HFF-Myc (cell line): ENCODE measurements at places on chromosomes 6 and 20.
A peak's percentile ranks its signal among the peaks of the same experiment; 100 is the strongest.

DNA sequence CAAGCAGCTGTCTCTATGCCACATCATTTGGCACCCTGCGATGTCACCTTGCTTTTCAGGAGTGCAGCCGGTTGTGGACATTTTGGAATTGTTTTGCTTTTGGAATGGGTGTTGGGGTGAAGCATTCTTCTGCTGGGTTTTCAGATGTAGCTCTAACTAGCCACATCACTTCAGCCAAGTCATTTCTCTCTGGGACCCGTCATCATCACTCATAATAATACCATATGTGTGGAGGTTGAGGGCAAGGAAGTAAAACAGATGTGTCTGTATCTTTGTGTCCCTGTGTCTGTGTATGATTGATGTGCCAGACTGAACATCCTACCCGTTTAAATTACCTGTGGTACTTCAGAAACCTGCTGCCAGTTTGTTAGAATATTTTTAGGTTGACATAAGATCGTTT lies 49.5 kb upstream of the TULP4 start:
- no peak for DNase-seq

DNA sequence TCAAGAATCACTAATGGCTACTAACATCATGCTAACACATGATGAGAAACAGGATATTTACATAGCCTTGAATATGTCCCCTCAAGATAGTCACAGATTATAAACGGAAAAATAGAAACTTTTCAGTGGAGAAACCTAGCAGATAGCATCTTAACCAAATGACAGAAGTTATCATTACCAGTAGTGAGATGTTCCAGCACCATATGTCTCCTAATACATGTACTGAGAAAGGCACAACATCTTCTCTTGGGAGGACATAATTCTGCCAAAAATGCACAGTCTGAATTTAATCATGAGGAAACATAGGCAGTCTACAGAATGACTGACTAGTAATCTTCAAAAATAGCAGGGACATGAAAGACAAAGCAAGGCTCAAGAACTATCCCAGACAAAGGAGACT lies 19.9 kb upstream of the PRIM2 start:
- DNase-seq, result no peak

- no peak for DNase-seq
Measured at GRCh38 chr20:49483018-49483695, 689 bp upstream of the KCNB1 start.

DNA sequence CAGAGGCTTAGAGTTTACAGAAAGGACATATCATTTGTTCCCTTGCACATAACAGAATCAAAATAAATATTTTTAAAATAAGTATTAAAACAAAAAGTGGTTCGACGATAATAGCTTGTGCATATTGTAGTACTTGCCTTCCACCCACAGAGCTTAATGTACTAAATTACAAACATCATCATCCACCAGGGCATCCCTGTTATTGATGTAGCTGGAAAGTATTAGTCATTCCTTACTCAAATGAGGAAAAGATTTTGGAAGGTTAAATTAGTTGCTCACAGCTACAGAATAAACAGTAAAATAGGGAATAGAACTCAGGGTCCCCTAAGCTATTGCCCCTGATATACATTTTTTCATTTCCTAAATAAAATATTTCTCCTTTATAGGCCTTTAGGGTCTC lies 150.3 kb downstream of the PTPRK start:
- peak; percentile 44 for DNase-seq

- no peak for DNase-seq
Measured at GRCh38 chr6:16759181-16759645, 2.0 kb downstream of the ATXN1 start.

DNA sequence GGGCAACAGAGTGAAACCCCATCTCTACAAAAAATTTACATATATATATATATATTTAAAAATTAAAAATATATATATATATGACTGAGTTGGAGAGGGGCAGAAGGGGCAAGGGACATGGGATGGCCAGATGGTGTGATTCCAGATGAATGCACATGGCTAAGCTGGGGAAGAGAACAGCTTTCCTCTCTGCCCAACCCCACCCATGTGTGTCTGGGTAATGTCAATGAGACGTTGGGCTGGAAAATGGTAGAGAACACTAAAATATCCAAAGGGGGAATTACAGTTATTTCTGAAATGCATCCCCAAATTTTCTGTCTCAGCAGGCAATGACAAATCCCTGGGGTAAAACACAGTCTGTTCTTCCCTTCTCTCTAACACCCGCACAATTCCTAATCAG lies 31.2 kb upstream of the CCND3 start:
- no peak for DNase-seq

DNA sequence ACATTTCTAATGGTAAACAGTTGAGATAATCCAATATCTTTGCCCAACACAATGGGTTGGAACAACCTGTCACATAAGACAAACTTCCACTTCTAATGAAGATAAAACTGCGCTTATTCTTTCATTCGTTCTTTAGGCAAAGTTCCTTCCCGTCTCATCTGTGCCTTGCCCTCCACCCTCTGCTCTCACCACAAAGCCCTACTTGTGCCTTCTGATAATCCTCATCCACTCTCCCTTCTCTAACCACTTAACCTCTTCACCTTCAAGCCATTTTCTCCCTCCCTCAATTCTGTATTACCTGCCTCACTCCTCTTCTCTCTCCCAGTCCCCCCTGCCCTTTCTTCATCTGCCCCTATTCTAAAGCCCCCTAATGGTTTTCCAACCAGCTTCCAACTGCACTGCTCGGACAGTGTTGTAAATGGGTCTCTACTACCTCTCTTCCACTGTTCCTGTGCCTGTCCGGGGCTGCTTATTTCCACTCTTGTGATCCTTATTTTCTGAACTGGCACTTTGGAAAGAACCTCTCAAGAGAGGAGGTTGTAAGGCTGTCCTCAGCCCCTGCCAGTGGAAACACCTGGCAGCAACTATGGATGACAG lies 62.9 kb upstream of the MYB start:
- DNase-seq, result no peak

GRCh38 chr6:97925504-97925903 lies 642.5 kb upstream of the MMS22L start:
- no peak for DNase-seq

DNA sequence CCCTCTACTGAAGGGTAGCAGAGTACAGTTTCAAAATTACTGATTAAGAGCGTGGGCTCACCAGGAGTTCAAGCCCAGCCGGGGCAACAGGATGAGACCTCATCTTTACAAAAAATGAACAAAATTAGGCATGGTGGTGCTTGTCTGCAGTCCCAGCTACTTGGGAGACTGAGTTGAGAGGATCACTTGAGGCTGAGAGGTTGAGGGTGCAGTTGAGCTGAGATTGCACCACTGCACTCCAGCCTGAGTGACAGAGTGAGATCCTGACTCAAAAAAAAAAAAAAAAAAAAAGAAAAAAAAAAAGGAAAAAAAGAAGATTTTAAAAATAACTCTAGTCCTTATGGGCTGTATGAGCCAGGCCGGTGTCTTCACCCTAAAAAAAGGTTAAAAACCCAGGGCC lies 18.7 kb downstream of the PABPC1L start:
- DNase-seq, result no peak

DNA sequence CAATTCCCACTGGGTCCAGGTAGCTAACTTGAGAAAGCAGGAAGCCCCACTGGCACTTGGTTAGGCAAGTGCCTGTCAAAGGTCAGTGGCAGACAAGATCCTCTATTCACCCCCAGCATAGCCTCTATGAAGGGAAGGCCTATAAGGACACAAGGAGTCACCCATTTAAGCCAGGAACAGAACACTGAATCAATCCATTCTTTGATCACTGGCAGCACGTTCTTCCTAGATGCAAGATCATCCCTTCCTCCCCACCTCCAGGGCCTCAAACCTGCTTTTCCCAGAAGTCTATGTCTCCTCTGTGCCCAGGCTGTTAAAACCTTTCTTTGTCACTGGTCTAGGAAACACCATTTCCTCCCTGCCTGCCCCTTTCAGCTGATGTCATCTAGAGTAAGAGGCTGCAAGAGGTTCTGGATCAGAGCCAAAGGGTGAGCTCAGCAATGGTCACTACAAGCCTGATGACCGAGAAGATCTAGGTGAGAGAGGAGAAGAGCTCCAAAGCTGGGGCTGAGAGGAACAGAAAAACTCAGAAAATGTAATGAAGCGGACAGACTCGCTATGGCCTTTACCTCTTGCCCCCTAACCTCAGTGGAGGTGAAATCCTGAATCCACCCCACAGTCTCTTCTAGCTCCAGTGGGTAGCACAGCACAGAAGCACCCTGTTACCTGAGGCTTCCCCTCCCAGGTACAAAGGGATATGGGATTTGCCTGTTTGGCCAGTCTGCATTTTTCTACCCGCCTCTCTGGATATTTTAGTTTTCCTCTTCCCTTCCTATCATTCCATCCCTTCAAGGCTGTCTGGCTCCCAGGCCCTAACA lies 1.8 kb downstream of the GTPBP2 start:
- peak; percentile 66 for DNase-seq

DNA sequence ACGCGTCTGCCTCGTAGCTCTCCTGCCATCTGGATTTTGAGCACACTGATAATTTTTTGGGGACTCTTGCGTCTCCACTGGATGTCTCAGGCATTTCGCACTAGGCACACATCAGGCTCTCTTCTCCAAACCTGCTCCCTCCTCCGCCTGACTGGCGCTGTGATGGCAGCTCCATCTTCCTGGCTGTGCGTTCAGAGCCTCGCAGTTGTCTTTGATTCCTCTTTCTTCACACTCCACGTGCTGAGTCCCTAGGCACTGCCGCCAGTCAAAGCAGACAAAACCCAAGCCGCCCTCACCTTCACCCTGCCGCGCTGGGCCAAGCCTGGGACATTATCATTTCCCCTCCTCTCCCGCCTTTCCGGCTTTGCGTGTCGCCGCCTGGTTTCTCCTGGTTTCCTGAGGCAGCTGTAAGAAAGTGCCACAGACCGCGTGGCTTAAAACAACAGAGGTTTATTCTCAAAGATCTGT lies 778 bp downstream of the PSMG4 start:
- DNase-seq, result no peak

GRCh38 chr20:44424039-44424495 lies 51.6 kb upstream of the TTPAL start:
- DNase-seq, result no peak

DNA sequence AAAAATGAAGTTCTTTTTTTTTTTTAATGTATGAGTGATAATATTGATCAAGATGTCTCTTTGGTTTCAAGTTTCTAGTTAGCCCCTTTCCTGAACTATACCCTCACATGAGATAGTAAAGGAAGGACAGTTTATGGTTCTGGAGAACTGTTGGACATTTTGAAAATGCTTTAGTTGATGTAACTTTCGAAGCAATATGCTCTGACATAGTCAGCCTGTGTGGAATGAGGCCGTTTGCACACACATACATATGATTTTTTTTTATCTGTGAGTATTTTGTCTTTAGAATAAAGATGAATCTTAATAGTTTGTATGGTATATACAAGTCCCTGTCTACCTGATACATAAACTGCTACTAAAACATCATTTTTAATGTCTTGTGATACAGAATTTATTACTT lies 177.0 kb downstream of the ARID1B start:
- no peak for DNase-seq

DNA sequence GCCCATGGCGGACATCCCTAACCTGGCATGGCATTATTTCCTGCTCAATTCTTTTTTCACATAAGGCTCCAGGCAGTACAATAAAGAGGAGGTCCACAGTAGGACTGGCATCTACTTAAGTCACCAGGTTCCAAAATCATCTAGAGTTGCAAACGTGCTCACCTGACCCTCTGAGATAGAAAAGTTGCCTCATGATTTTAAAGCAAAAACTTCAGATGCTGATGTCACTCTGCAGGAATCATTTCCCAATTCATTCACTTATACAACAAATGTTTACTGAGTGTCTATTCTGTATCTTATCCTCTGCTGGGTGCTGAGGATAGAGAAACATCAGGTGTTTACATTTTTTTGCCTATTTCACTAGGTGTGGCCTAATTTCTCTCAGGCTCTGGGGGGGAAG lies 2.2 kb downstream of the ADGRF4 start:
- DNase-seq, result no peak

DNA sequence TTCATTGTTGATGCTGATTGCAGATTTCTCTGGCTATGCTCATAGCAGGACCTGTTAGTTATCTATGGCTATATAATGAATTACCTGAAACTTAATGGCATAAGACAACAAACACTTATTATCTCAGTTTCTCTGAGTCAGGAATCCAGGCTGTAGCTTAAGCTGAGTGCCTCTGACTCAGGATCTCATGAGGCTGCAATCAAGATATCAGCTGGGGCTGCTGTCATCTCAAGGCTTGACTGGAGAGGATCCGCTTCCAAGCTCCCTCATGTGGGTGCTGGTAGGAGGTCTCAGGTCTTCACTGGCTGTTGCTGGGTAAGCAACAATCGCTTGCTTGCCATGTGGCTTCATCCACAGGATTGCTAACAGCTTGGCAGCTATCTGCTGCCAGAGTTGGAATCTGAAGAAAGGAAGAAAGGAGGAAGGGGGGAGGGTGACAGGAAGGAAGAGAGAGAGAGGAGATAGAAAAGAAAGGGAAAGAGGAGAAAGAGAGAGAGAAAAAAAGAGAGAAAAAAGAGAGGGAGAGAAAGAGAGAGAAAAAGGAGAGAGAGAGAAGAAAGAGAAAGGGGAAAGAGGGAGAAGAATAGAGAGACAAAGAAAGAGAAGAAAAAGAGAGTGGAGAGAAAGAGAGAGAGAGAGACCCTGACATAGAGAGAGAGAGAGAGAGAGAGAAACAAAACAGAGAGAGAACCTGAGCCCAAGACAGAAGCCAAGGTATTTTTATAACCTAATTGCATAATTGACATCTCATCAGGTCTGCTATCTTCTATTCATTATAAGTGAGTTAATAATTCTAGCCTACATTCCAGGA lies 579.0 kb upstream of the BTBD3 start:
- DNase-seq, result no peak

GRCh38 chr6:154238831-154239230 lies 117.8 kb downstream of the IPCEF1 start:
- no peak for DNase-seq

DNA sequence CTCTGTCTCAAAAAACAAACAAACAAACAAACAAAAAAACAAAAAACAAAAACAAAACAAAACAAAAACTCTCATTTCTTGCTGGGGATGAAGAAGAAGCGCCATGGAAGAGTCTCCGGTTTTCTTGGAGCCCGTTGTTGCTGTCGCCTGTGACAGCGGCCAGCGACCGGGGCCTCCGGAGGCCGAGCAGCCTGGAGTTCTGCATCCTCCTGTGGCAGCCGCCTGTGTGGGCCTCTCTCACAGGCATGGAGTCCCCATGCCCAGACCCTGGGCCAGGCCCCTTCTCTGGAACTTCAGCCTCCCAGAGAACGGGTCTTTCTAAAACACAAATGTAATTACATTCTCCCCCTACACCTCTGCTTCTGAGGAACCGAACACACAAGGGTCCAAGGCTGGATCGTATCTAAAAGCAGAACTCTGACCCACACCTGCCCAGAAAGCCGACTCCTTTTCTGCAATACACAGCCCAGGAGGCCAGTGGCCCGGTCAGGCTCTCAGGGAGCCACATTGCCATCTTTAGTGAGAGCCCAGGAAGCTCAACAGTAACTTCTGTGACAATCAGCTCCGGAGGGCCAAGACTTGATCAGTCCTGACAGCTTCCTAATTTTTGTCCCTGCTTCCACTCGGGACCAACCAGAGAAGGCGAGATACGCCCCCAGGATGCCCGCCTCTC lies 18.5 kb downstream of the DACT2 start:
- no peak for DNase-seq

- DNase-seq, result no peak
Measured at GRCh38 chr20:47067776-47068175, 173.1 kb downstream of the EYA2 start.
